ENCODE measurements at places on chromosomes 12 and 14. TPM values are rescaled to one million over a fixed set of nuclear protein-coding genes. Genes with fewer than 3 reads are reported as not detected.

NPFF gene
- total RNA-seq = not detected

TMEM121 gene
- total RNA-seq = 1.9 TPM

ABCC9 gene
- 47.9 TPM for total RNA-seq

RTN1 gene
- 42.4 TPM for total RNA-seq

OTUB2 gene
- 0.42 TPM for total RNA-seq

BICDL1 gene
- 1.7 TPM for total RNA-seq

SLC25A29 gene
- total RNA-seq = 38.1 TPM

DAD1 gene
- 149 TPM for total RNA-seq

EEA1 gene
- 56.7 TPM for total RNA-seq

KRT78 gene
- not detected for total RNA-seq

DCN gene
- total RNA-seq = 863 TPM

PZP gene
- total RNA-seq = 0.87 TPM

AQP5 gene
- not detected for total RNA-seq

SDR9C7 gene
- total RNA-seq = not detected

MMP17 gene
- total RNA-seq = 5.4 TPM

SLC5A8 gene
- total RNA-seq = not detected

PLBD1 gene
- total RNA-seq = 11.6 TPM

FOXM1 gene
- 0.84 TPM for total RNA-seq

LRIG3 gene
- total RNA-seq = 51.4 TPM

SOX5 gene
- 58.3 TPM for total RNA-seq

LRFN5 gene
- 0.94 TPM for total RNA-seq

CD4 gene
- total RNA-seq = 20.1 TPM

IL26 gene
- total RNA-seq = not detected

SLC38A1 gene
- total RNA-seq = 66.2 TPM

SERPINA5 gene
- 9.0 TPM for total RNA-seq

APOF gene
- not detected for total RNA-seq

GALNT4 gene
- total RNA-seq = 7.4 TPM

MRPS35 gene
- total RNA-seq = 18.3 TPM

DCAF11 gene
- total RNA-seq = 39.6 TPM

C12orf75 gene
- 153 TPM for total RNA-seq

KERA gene
- not detected for total RNA-seq

CISTR gene
- total RNA-seq = not detected

RAD9B gene
- 0.57 TPM for total RNA-seq

Measured in aorta (tissue), 5 donors.